NCI-H446 (cell line): ENCODE measurements at places on chromosomes 12 and 14.

DNA sequence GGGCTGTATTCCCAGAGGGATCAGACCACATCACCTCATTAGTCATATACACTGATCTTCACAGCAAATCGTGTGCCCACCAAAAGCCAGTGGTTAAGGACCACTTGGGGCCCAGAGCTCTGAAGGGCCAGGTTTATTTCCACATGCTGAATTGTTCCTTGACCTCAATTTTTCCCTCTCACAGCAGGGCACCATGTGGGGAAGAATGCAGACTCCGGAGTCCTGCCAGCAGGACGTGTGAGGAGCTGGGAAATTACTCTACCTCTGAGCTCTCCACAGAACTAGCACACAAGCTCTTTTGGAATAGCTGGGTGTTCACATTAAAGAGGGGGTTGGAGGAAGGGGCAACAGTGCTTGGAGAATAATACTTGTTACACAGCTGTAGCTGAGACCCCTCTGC, 57.6 kb upstream of the SEL1L start:
- no peak for DNase-seq

GRCh38 chr12:18576648-18577047, 161.2 kb downstream of the PLCZ1 start:
- DNase-seq: no peak

- peak; percentile 89 for DNase-seq
These were observed 125.9 kb downstream of the CALM1 start for GRCh38 chr14:90522571-90523191.

DNA sequence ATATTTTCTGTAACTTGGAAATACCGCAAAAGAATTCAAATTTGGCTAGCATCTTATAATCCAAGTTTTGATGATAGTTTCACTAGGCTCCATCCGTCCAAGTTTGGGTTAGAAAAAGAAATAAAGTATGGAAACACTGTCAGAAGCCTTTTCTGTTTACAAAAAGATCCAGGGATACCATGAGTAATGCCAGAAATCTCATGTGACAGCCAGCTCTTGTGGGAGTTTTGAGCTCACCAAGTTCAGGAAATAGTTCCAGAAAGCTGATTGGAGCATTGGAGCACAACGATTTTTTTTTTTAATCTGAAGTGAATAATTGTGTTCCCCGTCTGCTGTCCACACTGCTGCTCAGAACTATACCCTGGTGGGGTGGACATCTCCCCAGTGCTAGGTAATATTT, 229.7 kb upstream of the NPAS3 start:
- no peak for DNase-seq

DNA sequence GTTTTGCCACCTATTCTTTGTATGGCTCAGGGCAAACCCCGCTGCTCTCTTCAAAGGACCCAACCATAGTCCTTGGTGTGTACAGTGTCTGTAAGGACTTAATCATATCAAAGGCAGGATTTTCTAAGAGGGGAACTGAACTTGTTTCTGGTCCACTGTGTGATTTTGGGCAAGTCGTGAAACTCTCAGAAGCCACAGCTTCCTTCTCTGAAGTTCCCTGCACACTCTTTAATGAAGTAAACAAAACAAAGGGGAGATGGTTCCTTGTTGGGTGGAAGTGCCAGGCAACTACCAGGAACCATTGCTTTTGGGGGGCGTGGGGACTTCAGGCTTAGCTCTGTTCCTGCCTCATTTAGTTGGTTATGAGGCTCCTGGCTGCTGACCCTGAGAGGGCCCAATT, 152.4 kb downstream of the VRK1 start:
- no peak for DNase-seq

DNA sequence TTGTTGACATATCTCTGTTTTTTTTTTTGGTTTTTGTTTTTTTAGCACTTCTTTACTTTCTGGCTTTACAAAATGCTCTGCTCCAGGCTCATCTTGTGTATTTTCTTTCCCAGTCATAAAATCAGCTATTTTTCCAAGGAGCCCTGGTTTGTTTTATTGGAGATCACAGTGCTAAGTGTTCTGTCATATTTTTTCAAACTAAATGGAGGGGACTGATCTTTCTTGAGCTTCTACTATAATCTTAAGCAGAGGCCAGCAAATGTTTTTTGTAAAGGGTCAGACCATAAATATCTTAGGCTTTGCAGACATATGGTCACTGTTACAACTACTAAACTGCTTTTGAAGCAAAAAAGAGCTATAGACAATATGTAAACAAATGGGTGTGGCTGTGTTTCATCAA, 30.6 kb upstream of the LIN7A start:
- no peak for DNase-seq
